ENCODE measurements at places on chromosomes 11 and 22.

GRCh38 chr11:12170984-12171383, 60.6 kb downstream of the MICAL2 start:
- no peak for DNase-seq

GRCh38 chr11:128784059-128784804, 82.9 kb downstream of the KCNJ1 start:
- DNase-seq: no peak

DNA sequence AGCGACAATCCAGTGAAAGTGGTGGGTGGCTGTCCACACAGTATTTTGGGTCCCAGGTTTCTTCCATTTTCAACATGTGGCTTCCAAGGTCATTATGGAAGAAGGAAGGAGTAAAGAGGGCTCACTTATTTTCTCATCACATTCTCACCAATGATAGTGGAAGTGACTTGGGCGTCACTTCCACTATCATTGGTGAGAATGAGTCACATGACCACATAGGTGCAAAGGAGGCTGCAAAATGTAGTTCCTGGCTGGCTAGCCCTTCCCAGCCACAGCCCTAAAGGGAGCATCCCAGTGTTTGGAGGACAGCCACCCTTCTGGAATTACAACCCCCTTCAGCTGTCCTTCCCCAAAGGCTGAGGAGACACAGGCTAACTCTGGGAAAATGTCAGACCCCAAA, 95.6 kb downstream of the TSPAN18 start:
- no peak for DNase-seq

GRCh38 chr22:44479662-44480061, 18.4 kb downstream of the RTL6 start:
- no peak for DNase-seq

DNA sequence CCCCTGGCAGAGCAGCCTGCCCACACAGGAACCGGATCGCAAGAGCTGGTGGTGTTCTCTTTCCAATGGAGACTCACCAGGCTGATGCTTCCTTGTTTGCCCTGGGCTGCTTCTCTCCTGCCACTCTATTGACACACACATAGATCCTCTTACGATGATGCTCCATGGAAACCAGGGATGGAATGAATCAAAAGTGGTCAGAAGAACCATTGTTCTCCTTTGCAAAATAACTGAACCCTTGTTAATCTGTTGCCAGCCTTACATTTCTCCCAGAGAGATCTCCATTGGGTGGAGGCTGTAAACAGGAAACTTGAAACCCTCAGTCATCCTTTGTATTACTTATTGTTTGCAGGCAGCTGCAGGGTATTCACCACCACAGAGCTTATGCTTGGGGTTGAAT, 24.6 kb upstream of the LDLRAD3 start:
- DNase-seq: no peak

DNA sequence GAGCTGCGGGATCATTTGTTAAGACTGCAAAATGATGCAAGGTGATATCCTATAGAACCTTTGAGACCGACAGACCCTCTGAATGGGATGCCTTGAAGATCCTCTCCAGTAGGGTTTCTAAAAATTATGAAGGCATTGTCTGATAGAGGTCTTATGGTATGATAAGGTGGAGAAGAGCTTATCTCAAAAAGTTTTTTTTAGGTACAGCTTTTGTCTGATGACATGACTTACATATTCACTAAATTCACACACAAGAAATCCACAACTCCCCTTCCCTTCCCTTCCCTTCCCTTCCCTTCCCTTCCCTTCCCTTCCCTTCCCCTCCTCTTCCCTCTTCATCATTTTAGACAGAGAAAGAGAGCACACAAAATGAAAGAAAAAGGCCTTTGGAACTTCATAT, 118.4 kb upstream of the CTSC start:
- DNase-seq: no peak

DNA sequence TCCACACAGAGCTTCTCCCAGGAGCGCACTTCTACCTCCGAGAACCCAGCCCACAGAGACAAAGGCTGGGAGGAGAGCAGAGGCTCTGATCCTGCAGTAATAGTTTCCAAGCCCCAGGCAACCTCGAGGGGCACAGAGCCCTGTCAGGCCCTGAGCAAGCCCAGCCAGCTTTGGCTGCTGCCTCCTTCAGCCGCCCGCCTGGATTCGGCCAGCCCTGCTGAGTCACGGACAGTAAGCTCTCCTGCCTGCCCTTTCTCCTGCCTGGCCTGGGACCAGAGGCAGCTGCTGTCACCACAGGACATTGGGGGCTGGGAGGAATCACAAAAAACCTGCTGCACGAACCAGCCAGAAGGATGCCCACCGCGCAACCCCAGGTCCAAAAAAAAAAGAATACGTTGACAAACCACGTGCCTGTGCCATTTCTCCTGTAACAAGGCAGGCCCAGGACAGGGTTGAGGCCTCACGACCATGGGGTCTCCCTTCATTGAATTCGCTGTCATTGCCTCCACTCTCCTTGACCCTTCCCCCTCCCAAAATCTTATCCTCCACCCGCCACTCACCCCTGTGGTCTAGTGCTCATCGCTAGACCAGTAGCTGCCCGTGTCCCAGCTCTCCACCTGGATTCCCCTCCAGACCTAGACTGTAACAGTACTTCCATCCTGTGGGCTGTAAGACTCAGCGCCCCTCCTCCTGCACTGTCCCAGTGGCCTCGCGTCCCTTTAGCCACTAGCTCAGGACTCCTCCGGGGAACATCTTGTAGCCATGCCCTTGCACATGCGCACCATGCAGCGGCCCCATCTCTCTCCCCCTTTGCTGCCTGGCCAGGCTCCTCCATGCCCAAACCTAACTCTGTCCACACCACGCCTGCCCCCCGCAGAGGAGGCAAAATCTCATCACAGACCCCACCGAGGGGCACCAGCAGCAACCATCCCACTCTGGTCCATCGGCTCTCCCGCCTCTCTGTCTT, 7.4 kb upstream of the SLC22A12 start:
- no peak for DNase-seq

DNA sequence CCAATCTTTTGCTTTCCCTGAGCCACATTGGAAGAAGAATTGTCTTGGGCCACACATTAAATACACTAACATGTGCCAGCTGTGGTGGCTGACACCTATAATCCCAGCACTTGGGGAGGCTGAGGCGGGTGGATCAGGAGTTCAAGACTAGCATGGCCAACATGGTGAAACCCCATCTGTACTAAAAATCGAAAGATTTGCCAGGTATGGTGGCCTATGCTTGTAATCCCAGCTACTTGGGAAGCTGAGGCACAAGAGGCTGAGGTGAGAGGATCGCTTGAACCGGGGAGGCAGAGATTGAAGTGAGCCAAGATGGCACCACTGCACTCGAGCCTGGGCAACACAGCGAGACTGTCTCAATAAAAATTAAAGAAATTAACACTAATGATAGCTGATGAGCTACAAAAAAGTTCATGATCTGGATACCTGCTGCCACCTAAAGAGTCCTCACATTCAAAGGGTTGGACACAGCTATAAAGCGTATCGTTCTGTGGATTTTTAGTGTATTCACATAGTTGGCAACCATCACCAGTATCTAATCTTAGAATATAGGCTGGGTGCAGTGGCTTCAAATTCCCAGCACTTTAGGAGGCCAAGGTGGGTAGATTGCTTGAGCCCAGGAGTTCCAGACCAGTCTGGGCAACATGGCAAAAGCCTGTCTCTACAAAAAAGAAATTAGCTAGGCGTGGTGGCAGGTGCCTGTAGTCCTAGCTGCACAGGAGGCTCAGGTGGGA, 3.4 kb upstream of the LDHC start:
- no peak for DNase-seq

DNA sequence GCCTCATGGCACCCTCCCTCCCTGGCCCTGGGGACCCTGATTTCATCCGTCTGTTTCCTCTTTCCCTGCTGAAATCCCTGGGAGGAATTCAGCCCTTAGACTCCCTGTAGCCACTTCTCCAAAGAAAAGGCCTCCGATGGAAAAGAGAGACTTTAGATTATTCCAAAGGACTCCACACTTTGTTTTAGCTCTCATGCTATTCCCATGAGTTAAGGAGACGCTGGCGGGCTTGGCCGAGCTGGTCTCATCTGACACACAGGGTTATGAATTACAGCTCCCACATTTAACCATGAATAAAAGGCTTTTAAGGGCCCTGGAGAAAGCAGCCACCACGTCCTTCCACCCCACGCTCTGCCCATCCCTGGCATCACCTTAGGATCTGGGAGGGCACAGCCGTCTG, 57.0 kb downstream of the ANO1 start:
- DNase-seq: no peak

GRCh38 chr22:49087198-49087597, 740.5 kb downstream of the BRD1 start:
- no peak for DNase-seq

DNA sequence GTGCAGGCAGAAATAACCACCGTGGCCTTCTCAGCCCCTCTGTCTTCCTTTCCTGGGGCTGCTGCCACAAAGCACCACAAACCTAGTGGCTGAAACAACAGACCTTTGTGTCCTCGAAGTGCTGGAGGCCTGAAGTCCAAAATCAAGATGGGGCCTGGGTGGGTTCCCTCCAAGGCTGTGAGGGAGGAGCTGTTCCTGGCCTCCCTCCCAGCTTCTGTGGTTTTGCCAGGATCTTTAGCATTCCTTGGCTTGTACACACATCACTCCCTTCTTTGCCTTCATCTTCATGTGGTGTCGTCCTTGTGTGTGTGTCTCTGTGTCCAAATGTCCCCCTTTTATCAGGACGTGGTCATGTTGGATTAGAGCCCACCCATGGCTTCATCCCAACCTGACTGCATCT, 29.0 kb upstream of the PARVG start:
- no peak for DNase-seq

- DNase-seq: no peak
Measured at GRCh38 chr11:124943254-124943616, 7.4 kb upstream of the HEPACAM start.

GRCh38 chr11:111059726-111060125, 185.8 kb upstream of the POU2AF2 start:
- DNase-seq: no peak

DNA sequence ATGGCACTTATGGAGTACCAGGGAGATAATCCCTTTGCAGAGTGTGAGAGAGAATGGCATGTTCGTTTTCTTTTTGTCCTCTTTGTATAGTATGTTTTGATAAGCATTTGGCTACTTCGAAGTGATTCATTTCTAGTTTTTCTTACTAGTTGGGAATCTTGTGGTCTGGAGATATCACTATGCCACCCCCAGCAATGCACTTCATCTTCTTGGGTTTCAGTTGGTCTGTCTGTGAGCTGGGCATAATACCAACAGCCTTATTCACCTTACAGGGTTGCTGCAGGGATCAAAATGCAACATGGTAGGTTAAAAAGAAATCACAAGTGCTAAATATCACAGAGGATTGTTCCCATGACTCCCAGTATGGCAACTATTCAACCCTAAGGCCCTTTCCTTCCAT, 387.8 kb upstream of the CADM1 start:
- no peak for DNase-seq

DNA sequence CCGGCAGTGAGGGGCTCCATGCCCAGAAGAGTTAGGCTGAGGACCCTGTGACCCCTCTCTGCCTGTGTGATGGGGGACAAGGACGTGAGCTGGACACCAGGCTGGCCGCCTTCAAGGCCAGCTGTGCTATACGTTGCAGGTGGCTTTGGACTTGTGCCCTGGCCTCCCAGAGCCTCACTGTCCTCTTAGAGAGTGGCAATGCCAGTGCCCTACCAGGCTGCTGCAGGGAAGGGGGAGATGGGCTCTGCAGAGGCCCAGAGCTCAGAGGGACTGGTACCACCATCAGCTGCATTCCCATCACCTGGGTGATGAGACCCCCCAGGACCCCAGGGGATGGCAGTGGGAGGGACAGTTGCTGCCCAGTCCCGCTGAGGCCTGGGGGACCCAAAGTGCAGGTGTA, 90.4 kb upstream of the SHISAL1 start:
- no peak for DNase-seq

DNA sequence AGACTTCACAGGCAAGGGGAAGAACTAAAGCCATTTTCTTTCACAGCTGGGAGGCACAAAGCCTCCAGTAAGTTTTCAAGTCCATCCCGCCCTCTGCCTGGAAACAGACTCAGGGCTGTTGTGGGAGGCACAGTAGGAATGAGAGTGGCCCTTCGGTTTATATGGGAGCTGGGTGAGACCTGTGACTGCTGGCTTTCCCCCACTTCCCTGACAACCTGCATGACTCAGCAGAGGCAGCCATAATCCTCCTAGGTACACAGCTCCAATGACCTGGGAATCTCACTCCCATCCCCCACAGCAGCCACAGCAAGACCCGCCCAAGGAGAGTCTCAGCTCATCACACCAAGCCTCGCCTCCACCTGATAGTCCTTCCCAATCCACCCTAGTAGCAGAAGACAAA, 12.1 kb upstream of the TMEM45B start:
- no peak for DNase-seq

GRCh38 chr11:83072350-83073242, 899 bp upstream of the RAB30 start:
- DNase-seq: no peak

GRCh38 chr11:107018219-107018901, at the start of gene GUCY1A2:
Gene GUCY1A2 (minus strand): TSS chr11:107018476. CDS start chr11:107018055, 421 bp downstream.
- DNase-seq: no peak

GRCh38 chr11:46305295-46305694, 27.8 kb downstream of the CREB3L1 start:
- no peak for DNase-seq

DNA sequence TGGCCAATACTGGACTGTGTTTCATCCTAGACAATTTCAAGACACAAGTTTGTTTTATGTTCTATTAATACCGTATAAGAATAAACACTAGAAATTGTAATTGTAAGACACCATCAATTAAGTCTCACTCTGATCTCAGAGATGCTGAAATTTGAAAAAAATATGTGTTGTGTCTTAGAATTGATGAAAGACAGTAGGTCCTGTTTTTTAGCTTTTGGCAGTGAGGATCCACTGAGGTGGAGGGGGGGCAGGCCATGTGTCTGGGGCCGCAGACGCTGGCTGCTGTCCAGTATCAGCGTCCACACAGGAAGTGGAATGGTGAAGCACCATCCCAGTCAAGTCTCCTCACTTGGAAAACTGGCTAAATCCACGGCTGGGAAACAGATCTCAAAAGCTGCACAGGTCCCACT, 22.5 kb upstream of the ALG8 start:
- no peak for DNase-seq

DNA sequence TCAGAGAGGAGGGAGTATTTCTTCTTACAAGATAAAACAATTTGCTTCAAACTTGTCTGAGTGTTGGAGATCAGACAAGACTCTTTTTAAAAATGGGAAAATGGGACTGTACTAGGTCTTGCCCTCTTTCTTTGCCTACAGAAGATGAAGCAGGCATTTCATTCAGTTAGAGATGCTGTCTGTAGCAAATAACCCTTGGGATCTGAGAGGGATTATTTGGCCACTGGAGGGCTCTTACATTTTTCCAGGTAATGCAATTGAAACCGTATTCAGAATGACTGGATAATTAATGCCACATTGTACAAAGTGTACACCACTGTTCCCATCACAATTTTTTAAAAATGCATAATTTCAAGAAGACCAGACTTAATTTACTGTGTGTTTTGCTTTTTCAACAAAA, 258.5 kb upstream of the KIRREL3 start:
- no peak for DNase-seq

- DNase-seq: no peak
Measured at GRCh38 chr11:20075627-20076026, 84.6 kb downstream of the DBX1 start.

GRCh38 chr11:66936311-66936711, 21.9 kb downstream of the PC start:
- DNase-seq: no peak
